ENCODE measurements at places on chromosomes 13 and 19.

DNA sequence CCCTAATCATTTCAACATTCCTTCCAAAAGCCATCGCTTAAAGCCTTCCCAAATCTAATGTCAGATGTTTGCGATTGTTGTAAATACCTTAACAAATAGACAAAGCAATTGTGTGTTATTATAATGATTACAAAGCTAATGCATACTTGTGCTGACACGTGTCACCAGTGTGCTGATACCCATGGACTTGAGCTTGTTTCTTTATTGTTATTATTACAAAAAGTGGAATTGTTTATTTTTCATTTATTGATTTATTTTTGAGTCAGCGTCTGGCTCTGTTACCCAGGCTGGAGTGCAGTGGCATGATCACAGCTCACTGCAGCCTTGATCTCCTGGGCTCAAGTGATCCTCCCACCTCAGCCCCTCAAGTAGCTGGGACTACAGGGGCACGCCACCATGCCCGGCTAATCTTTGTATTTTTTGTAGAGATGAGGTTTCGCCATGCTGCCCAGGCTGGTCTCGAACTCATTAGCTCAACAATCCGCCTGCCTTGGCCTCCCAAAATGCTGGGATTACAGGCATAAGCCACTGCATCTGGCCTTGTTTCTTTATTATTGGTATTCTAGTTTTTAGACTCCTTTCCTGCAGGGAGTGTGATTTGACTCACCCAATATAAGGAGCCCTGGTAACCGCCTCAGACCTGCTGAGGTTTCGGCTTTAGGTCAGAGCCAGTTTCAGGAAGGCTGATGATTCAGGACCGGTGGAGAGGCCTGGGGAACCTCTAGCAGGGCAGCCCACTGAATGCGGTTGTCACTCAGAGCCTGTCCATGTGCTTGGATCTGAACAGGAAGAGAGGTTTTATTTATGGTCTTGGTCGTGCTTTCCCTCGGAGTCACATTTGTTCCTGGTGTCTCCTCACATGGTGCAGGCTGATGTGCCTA is 2.1 kb upstream of the FBXO17 start:
- no peak for DNase-seq

- DNase-seq, result no peak
Observed at GRCh38 chr19:956766-957440, 27.2 kb upstream of the WDR18 start.

- no peak for DNase-seq
Observed at GRCh38 chr13:96082640-96083039, 7.3 kb upstream of the HS6ST3 start.

GRCh38 chr19:43643326-43643725 is 3.7 kb upstream of the CADM4 start:
- DNase-seq, result no peak

GRCh38 chr19:8451377-8451776 is 6.6 kb downstream of the HNRNPM start:
- DNase-seq, result no peak

GRCh38 chr19:29796173-29796573 is 15.6 kb upstream of the CCNE1 start:
- DNase-seq, result no peak

- DNase-seq, result no peak
Observed at GRCh38 chr13:69676286-69676685, 431.3 kb upstream of the ATXN8OS start.

DNA sequence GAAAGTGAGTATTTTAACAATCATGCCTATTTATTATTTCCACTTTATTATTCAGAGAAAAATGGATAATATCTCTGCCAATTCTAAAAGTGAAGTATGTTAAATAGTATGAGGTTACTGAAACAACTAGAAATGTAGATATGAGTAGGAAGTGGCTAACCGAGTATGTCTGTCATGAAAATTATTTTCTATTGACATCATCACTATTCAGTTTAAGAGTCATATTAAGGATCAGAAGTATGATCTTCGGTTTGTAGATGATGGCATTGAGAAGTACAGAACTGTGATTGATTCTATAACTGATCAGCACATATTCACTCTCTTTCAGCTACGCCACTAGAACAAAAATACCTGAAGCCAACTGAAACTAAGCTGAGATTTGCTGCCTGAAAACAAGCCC is 146.4 kb upstream of the SLITRK5 start:
- no peak for DNase-seq

DNA sequence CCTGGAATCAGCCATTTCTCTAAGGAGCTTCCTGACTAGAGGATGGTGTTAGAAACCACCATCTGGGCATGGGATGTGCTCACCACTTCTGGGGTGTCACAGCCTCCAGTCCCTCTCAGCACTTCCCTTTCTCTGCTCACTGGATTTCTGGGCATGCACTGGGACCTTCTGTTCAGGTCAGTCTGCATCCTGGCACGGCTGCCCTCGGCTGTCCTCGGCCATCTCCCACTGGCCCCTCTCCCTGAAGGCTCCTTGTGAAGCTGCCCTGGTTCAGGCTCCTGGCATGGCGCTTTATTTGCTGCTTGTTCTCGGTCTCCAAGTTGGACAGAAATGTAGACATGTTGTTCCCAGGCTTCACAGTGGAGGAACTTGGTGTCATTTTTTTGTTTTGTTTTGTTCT is 60.0 kb downstream of the TEX29 start:
- DNase-seq, result no peak

DNA sequence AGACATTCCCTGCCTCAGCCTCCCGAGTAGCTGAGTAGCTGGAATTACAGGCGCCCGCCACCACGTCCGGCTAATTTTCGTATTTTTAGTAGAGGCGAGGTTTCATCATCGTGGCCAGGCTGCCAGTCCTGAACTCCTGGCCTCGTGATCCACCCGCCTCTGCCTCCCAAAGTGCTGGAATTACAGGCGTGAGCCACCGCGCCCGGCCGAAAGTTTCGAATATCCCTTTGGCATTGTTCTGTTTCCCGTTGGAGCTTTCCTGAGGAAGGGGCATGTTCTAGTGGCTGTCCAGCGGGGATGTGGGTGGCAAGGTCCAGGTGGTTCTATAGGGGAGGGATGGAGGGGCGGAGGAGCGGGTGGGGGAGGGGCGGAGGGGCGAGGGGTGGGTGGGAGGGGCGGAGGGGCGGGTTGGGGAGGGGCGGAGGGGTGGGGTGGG is 2.1 kb upstream of the BSG start:
- DNase-seq, result no peak

DNA sequence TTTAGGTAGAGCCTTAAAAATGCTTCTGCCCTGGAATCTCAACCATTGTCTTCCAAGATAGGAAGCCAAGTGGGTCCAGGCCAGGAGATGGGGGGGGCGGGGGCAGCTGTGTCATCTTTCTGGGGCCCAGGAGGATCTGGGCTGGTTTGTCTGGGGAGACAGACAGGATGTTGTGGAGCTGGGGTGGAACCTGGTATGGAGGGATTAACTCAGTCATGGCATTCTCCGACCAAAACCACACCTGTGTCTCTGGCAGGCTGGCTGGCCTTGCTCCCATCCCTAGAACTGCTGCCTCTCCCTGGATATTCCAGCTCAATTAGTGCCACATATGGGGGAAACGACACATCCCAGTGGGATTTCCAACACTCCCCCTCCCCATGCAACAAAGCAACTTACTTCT is 2.7 kb upstream of the MAP2K7 start:
- DNase-seq, result no peak

DNA sequence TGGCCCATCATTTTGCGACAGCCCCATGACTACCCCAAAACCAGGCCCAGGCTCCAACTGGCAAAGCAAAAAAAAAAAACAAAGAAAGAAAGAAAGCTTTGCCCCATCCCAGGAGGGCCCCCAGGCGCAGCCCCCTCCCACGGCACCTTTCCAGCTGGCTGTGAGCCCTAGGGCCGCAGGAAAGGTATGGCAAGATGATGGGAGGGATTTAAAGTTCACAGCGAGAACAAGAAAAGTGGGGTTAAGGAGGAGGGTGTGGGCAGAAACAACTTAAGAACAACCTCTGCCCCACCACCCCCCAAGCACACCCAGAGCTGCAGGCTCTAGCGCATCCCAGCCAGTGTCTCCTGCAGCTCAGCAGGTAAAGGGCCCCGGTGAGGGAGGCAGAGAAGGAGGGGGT is at the start of gene CYP2F1:
Gene CYP2F1 (plus strand): TSS at position 301 of the 400 bp plus-strand sequence. CDS start 1,757 bp downstream, outside the sequence.
- DNase-seq, result no peak

DNA sequence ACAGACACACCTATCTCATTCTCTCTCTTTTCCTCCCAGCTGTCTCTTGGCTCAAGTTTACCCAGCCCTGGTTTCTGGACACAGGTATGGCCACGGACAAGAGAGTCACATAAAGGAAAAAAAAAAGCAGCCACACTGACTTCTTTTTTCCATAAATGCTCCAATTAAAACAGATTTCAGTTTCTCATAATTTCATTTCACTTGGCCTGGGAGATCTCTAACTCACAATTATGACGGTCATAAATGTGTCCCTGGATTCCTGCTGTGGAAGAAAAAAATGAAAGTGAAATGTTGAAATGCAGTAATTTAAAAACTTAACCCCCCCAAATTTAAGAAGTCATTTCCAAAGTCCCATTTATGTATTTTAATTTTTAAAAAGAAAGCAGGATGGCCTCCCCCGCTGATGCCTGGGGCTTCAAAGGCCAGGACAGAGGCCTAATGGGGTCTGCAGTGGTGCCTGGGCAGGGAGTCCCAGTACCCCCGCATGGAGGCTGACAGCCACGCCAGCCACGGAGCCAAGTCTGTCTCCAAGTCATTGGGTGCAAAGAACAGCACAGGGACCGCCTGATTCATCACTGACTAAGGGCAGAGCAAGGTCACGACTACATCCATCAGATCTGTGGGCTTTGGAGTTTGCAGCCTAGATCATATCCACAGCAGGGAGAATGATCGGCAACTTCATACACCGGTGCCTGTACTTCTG is 79.7 kb downstream of the TSHZ3 start:
- no peak for DNase-seq

DNA sequence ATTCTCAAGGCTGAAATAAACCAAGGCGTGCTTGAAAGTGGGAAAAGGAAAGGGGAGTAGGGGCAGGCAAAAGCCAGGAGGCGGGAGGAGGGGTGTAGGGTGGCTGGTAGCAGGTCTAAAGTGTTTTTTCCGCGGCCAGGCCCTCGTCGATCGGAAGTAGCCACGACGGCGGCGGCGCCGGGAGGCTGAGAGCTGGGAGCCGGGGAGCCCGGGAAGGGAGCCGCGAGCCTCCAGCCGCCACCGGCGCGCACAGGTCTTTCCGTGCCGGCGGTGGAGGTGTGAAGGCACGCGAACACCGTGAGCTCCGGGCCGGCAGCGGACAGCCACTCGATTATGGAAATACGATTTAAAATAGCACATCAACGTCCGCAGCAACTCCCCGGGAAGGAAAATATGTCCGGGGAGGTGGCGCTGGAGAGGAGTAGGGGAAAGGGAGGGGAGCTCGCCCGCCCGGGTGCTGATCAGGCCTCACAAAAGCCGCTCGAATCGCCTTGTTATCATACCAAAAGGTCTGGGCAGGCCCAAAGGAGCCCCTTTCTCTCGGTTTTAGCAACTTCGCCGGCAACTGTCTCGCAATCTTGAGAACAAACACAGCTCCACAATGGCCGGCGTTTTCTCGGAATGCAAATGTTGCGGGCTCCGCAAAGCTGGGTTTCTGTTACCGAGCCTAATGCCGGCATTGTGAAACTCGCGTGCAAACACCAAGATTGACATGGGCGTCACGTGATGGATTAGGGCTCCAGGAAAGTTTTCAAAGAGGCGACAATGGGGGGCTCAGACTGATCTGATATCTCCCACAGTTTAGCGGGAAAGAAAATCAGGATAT is 2.9 kb upstream of the PCDH8 start:
- peak; percentile 67 for DNase-seq

GRCh38 chr13:110328573-110328972 is 21.5 kb downstream of the COL4A2 start:
- DNase-seq, result no peak

DNA sequence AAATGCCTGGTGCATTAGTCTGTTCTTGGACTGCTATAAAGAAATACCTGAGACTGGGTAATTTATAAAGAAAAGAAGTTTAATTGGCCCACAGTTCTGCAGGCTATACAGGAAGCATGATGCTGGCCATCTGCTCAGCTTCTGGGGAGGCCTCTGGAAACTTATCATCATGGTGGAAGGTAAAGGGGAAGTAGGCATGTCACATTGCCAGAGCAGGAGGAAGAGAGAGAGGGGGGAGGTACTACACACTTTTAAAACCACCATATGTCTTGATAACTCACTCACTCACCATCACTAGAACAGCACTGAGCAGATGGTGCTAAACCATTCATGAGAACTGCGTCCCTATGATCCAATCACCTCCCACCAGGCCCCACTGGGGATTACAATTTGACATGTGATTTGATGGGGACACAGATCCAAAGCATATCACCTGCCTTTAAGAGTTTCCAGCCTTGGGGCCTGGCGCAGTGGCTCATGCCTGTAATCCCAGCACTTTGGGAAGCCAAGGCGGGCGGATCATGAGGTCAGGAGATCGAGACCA is 219.0 kb downstream of the KATNAL1 start:
- no peak for DNase-seq

DNA sequence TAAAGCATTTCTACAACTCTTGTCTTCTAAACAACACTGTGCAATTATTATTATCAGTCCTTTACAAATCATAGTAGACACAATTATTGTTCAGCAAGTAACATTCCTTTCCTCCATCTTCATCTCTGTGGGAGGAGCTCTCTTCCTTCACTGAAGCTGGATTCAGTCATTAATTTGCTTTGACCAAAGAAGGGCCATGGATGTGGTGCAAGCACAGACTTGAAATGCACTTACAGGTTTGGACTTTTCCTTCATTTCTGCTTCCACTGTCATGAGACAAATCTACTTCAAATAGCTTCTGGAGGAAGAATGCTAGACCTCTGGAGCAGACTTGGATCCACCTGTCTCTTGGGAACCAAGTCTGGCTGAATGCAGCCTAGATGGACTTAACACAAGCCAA is 336.6 kb upstream of the SLITRK6 start:
- DNase-seq, result no peak

- no peak for DNase-seq
Observed at GRCh38 chr13:113970810-113971470, 2.9 kb downstream of the C13orf46 start.

DNA sequence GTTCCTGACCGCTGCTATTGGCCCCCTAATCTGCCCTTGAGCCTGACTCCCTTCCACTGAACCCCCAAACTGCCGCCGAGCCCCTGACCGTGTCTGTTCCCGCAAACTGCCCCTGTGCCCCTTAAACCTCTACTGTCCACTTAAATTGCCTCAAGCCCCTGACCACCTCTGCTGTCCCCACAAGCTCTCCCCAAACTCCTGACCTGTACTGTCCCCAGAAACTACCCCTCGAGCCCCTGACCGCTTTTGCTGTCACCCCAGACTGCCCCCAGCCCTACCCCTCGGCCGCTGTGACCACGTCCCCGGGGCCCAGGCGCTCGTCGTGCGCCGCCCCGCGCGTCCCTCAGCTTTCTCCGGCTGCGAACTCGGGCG is 382 bp downstream of the ZNF77 start:
- no peak for DNase-seq

GRCh38 chr13:26948353-26948752 is 187.8 kb upstream of the GPR12 start:
- no peak for DNase-seq

- no peak for DNase-seq
Observed at GRCh38 chr13:84460989-84461388, 578.7 kb upstream of the SLITRK1 start.

- no peak for DNase-seq
Observed at GRCh38 chr13:99258946-99259345, 767 bp upstream of the GPR18 start.

GRCh38 chr13:23007426-23007825 is 173.4 kb upstream of the SGCG start:
- DNase-seq, result no peak

Measured in T-helper 1 cell (primary cell).